Motor neuron (in vitro differentiated cells): ENCODE measurements at places on chromosomes 16 and 17.

DNA sequence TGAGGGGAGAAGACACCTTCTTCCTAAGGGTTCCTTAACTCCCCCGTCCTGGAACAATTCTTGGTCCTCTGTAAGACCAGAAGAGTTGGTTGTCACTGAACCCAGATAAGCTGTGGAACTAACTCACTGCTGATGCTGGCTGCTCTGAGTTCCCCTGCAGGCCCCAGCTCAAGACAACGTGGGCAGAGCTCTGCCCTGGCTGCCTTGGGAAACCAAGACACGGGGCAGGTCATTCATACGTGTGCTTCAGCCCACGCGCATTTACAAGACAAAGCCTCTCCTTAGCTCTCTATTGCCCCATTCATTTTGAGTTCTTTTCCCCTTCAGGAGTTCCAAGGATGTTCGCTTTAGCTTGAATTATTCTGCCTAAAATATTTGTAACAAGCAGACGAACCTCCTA is 3.4 kb upstream of the NAT9 start:
- no peak for ATAC-seq

DNA sequence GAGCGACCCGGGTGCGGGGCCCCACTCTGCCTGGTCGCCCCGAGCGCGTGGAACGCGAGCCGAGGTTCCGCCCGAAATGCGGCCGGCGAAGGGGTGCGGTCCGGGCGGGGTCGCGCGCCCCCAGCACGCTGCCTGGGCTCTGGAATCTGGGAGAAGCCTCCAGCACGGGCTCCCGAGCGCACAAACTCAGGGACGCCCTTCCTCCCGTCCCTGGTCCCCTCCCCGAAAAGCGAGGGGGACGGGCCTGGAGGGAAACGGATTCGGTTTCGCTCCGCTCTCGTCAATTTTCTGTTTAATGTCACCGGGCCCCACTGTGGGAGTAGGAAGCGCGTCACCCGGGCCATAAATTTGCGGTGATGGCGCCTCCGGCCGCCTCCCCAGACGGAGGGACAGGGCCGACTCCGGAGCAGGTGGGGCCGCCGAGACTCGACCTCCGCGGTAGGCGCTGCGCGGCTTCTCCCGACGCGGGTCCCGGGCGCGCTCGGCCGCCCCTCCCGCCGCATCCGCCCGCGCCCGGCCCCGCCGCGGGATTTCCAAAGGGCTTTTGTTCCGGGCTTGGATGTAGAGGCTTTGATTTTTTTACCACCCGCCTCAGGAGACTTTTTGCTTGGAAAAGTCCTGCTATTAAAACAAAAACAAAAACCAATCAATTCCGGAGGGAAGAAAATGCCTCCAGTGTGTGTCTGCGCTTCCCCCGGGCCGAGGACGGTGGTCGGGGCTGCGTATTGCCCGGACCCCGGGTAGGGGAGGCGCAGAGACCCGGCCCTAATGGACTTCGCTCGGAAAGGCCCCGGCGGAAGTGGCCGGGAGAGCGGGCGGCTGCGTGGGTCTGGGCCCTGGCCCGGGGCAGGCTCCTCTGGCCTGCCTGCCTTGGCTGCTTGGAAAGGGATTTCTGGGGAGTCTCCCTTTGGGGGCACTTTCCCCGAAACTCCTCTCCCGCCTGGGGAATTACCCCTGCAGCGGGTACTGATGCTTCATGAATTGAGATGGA is 7.9 kb upstream of the BAHCC1 start:
- peak; percentile 26 for ATAC-seq

GRCh38 chr17:15377616-15378015 is 36.2 kb upstream of the TEKT3 start:
- ATAC-seq = peak; percentile 64

GRCh38 chr17:74427048-74427762 is 4.7 kb upstream of the GPRC5C start:
- no peak for ATAC-seq

GRCh38 chr17:489758-490329 is 137.2 kb upstream of the RPH3AL start:
- ATAC-seq = no peak

GRCh38 chr17:16886655-16887322 is 85.1 kb downstream of the TNFRSF13B start:
- no peak for ATAC-seq
